ENCODE measurements at places on chromosomes 5 and 9.

- DNase-seq: no peak
These were observed 66.0 kb upstream of the KLF9 start for GRCh38 chr9:70480405-70480980.

DNA sequence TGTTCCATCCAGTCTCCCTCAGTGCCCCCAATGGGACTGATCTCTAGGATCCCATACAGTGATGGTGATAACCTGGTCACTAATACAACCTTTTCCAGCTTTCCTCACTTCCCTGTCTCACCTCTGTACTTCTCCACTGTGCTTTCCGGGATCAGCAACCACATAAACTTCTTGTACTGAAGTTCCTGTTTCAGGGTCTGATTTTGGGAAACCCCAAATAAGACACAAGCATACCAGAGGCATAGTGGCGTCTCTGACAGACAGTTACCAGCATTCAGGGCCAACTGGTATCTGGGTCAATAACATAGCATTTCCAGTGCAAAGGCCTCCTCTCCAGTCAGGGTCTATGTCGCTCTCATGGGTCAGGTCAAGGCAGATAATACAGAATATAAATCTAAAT is 64.3 kb downstream of the GLDC start:
- DNase-seq: no peak

GRCh38 chr9:133008406-133008805 is 22.4 kb upstream of the GTF3C5 start:
- DNase-seq: no peak

GRCh38 chr9:91036826-91037510 is 235.3 kb downstream of the SYK start:
- peak; percentile 2 for DNase-seq

GRCh38 chr9:6579613-6580012 is 65.9 kb downstream of the GLDC start:
- DNase-seq: no peak

GRCh38 chr9:124894035-124894740 is 32.3 kb downstream of the ARPC5L start:
- no peak for DNase-seq

GRCh38 chr5:124920909-124921666 is 174.6 kb upstream of the ZNF608 start:
- DNase-seq: no peak

GRCh38 chr9:96087669-96088299 is 212.3 kb downstream of the ERCC6L2 start:
- no peak for DNase-seq

DNA sequence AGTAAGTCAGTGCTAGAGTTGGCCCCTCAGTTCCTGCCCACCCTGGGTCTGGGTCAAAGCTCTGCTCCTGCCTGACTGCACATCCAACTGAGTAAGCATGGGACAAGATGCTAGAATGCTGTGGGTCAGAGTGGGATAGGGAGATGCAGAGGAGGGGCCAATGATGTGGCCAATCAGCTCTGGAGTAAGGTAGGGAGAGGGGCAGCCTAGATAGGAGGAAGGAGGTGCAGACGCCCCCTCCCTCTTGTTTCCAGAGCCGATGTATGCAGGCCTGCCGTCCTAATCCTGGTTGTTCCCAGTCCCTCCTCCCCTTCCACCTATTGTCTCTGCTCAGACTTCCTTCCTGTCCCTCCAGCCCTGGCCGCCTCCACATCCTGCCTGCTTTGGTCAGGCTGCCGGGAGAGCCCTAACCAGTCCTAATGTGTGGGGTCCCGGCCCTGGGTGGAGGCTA is 1.3 kb downstream of the ARAP3 start:
- no peak for DNase-seq

DNA sequence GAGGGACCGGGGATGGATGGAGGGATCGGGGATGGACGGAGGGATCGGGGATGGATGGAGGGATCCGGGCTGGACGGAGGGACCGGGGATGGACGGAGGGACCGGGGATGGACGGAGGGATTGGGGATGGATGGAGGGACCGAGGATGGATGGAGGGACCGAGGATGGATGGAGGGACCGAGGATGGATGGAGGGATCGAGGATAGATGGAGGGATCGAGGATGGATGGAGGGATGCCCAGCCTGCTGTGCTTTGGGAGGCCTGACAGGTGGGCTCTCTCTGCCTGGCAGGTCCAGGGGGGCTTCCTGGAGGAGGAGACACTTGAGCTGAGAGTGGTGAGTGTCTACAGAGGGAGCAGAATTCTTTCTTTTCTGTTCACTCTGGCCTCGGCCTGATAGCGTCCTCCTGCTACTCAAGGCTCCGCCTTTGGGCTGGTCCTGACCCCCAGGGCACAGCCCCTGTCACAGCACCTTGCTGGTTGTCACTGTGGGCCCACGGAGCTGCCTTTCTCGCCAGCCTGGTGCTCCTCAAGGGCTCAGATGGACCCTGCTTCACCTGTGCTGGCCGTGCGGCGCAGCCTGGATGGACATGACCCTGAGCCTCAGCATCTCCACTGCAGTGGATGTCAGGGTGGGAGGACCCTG is 42.2 kb upstream of the RNF130 start:
- DNase-seq: no peak

DNA sequence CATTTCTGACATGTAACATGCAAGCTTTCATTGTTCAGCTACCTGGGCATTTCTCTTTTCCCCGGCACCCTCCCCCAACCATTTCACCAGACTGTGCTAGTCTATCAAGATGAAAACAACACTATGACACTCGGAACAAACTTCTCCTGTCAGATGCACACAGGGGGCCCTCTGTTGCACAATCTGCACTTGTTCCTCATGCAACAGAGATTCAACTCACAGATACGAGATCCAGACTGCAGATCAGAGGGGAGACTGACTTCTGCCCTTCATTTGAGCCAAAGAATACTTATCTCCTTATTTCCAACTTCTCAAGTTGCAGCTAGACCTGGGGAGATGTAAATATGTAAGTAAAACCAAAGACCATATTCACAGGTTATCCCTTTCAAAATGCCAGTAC is 15.7 kb upstream of the FST start:
- DNase-seq: no peak

- no peak for DNase-seq
These were observed 131.3 kb upstream of the SLC28A3 start for GRCh38 chr9:84471816-84472215.

DNA sequence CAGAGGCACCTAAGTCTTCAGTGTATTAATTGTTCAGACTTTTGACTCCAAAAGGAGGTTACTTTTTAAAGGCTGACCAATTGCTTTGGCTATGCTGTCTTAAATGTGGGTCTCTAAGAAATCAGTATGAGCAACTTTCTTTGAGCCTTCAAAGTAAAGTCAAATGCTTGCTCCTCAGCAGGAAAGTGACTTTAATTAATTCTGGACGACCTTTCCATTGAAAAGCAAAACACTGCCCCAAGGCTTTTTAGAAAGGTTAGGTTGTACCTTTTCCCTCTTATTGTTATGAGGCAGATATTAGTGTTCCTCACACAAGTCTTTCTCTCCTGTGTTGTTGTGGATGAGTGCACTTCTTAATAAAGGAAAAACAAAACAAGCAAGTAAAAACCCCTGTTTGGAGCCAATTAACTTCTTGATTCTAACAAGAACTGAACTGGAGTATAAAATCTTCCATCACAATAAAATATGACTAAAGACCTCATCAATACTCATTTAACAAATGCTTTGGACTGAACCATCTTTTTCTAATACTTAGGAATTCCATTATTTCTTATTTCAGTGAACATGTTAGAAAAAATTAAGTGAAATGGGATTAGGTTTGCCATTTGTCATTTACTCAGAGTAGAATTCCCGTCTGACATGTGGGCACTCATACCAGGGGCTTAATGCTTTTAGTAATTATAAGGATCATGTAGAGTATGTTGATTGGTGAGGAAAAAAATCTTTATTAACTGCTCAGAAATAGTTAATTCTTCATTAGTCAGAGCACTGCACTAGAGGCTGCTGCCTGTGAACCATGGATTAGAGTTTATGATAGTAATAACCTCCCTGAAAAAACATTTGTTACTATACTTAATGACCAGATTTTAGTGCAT is 159.1 kb upstream of the ZNF608 start:
- no peak for DNase-seq

DNA sequence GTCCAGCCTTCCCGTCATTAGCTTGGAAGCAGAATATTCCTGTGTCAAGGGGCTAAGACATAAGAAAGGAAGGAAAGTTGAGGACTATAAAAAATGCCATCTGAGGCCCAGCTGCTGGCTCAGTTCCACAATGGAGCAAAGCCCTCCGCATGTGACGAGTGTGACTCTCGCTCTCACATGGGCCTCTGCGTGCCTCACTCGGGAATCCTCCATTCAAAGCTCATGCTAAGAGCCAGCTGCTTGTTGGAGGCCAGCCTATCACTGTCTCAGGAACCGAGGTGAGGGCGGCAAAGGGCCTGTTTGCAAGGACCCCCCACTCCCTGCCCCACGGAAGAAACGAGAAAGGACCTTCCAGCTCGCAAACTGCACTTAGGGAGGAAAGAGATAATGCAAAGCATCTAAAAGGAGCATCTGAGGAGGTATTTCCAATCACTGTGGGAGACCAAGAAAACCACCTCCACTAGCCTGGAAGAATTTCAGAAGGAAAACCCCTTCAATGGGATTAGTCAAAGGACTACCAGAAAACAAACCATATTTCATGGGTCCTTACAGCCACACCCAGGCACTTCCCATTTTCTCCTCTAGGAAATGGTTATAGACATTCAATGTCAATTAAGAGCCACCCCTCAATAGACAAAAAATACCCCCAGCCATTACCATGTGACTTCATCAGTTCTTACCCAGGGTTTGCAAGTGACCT is 95.3 kb downstream of the PRRT1B start:
- no peak for DNase-seq

DNA sequence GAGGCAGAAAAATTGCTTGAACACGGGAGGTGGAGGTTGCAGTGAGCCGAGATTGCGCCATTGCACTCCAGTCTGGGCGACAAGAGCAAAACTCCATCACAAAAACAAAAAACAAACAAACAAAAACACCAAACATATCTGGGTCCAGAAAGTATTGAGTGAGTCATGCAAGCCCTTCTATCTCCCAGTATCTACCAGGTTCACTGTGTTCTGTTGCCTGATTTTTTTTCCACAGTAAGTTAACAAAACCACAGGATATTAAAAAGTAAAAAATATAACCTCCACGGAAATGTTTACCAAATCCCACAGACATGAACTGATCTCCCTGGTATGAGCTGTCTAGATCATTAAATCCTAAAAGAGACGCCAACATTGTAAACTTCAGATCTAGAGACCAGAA is 94.4 kb downstream of the ANKH start:
- no peak for DNase-seq

DNA sequence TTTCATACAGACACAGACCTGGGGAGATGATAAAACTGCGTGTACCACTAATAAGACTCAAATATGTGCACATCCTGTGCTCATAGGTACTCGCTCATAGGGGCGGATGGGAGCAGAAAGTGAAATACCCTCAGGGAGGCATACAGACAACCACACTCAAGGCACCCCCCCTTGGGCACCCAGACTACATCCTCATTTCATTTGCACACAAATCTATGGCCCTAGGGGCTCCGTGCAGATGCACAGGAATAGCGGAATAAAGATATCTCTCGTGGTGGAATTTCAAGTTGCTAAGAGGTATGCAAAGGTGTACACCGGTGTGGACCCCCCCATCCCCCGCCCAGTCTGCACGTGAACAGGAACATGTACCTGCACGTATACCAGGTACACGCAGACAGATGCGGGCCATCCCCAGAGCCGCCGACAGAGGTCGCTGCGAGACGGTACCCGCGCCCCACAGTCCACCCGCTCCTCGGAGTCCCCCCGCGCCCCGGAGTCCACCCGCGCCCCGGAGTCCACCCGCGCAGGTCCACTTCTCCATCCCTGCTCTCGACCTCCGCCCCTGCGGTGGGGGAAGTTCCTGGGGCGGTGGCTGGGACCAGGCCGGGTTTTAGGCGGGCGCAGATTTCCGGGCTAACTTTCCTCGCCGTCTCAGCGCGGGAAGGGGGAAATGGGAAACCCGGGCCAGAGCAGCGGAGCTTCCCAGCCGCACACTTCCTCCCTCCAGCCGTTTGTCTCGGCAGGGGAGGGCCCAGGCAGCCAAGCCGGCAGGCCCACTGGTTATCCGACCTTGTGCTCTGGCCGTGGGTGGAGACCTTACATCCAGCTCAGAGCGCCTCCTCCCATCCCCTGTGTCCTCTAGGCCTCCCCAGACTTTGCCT is 1.0 kb upstream of the IL12B start:
- no peak for DNase-seq

GRCh38 chr9:708551-709432 is 132.7 kb upstream of the DMRT1 start:
- no peak for DNase-seq

GRCh38 chr9:112074250-112075008 is 100.7 kb downstream of the SUSD1 start:
- no peak for DNase-seq
